ENCODE measurements at places on chromosomes 5 and 9.

GRCh38 chr5:80495891-80496290 lies 8.0 kb downstream of the FAM151B start:
- DNase-seq, result no peak

GRCh38 chr5:84231433-84231832 lies 153.2 kb downstream of the EDIL3 start:
- no peak for DNase-seq

- DNase-seq, result no peak
These were observed 321.7 kb downstream of the NDUFS4 start for GRCh38 chr5:53882006-53882675.

DNA sequence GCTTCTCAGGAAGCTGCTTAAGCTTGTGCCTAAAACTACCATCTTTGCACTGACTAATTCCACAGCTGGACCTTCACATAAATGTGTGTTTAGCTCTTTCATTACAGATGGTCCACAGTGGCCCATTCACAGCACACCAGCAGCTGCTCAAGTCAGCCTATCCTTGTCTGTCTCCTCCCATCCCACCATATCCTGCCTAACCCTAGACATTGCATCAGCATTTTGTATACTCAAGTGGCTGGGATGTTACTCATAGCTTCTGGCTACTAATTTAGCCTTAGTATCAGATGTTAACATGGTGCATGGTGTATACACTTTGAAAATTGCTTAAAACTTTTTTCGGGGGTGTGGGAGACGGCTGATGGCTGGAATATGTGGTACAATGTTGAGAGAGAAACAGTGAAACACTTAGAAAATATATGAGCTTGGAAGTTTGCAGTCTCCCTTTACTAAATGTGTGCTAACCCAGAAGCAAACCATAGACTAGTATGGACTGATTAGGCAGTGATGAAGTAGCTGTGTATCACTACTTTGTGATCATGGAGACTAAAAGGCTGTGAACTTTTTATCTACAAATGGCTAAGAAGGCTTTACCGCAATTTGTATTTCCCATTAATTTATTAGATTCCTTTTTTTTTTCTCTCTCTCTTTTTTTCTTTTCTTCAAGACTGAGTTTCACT lies 83.1 kb downstream of the JMY start:
- DNase-seq, result no peak

DNA sequence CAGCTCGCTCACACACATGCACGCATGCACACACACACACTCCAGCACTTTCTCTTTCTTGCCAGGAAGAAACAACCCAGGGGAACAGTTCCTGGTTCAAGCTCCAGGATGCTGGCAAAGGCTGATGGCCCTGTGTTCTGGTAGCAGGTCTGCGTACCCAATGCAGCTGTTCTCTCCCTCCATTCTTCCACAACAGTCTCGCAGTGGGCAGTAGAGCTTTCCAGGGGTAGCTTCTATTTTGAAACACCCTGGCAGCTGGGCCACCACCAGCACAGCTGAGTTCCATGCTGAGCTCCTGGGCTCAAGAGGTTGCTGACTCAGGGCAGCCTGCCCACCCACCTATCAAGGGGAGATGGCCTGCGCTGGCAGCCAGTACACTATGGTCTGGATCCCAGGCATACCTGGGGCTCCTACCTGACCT lies 4.7 kb downstream of the VDAC1 start:
- DNase-seq, result no peak

GRCh38 chr9:124308606-124309491 lies 51.1 kb downstream of the NEK6 start:
- DNase-seq, result no peak

- no peak for DNase-seq
These were observed 118.2 kb upstream of the HMHB1 start for GRCh38 chr5:143693651-143694252.

DNA sequence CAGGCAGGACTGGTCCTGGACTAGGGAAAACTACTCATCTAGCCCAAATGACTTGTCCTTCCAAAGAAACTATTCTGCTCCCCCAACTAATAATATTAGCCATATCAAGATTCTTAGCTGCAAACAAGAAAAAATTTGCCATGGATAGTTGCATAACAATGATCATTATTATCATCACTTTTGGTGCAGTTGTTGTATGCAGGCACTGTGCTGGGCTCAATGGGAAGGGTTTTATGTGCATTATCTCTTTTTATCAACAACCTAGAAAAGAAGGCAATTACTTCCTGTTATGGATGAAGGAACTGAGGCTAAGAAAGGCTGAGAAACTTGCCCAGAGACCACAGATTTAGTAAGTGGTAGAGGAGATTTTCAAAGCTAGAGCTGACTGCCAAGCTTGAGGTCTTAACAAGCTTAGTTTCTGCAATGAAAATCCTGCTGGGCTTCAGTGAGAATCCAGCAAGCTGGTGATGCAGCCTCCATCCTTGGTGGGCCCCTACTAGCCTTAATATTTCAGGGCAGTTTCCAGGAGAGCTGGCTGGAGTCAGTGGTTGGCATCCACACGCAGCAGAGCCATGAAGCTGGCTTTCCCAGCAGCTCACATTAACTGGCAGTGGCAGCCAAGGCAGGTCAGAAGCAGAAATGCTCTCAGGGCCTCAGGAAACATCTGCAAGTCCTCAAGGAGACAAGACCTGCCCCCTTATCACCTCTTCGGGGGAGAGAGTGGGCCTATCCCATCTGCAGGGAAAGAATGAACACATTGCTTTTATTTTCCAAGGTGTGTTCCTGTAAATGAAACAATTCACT lies 20.5 kb upstream of the MEGF9 start:
- no peak for DNase-seq

- DNase-seq, result no peak
These were observed 27.3 kb upstream of the DENND1A start for GRCh38 chr9:123957168-123957721.

DNA sequence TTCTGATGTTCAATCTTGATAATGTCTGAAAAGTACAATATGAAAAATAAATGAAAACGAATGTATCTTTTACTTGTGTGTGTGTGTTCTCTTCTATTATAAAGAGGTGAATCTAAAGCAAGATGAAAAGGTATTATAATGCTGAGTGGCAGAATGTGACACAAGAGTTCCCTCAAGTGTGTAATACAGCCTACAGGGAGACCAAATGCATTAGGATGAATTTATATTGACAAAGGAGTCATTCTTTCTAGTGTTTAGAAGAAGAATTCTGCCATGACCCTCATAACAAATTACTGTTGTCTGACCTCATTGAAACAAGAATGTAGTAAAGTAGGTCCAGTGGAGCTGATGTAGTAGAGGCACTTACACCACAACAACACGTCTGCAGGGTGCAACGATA lies 1119.0 kb upstream of the CDH10 start:
- DNase-seq, result no peak

- DNase-seq, result no peak
These were observed 10.5 kb downstream of the FAM81B start for GRCh38 chr5:95401626-95402025.

GRCh38 chr9:132485393-132485792 lies 75.4 kb downstream of the CFAP77 start:
- no peak for DNase-seq

DNA sequence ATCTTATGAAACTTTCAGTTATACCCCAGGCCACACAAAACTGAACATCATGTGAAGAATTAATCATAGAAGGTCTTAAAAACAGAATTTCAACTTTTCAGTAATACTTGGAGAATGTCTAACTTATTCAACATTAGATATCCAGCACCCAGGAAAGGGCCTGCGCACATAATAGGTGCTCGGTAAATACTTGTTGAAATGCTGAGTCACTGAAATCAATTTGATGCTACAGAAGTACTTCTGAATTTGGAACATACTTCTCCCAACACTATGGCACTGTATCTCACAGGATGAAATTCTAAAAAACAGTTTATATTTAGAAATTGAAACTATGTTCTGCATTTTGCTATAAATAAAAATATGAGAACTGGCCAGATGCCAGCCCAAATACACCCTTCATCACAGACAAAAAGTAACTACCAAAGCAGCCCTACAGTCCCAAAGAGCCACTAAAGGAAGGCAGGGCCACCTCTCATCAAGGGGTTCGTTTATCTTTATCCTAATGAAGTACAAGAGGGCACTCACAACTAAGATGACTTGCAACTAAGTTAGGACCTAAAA lies 26.5 kb downstream of the MRPS27 start:
- no peak for DNase-seq

- DNase-seq, result no peak
These were observed 62.7 kb downstream of the ST8SIA4 start for GRCh38 chr5:100840370-100840769.

DNA sequence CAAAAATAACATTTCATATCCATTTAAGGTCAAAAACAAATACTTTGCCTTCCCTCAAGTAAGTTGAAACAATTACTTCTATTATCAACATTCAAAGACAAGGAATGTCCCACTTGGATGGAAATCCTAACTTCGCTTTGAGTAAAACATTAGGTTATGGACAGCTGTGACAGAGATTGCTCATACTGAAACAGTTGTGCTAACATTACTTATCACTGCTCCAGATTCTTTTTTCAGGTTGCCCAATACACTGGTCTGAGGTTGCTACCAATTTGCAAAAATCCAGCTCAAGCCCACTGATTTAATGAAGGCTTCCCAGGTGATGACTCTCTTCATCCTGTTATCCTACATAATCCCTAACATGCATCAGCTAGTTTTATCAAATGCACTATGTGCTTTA lies 98.3 kb downstream of the UBAP2 start:
- DNase-seq, result no peak

DNA sequence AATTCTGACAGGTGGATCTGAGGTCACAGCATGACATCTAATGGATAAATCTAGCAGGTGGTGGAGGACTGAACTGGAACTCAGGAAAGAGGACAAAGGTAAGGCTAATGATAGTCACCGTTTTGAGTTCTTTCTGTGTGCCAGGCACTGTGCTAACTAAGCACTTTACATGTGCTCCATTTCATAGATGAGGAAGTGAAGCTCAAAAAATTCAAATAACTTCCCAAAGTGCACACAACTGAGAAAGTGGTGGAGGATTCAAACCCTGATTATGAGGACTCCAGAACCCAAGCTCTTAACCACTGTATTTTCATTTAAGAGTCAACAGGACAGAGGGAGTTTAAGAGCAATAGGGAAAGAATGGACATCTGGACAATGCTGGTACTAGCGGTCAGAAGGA lies 7.1 kb upstream of the DELE1 start:
- no peak for DNase-seq

- no peak for DNase-seq
These were observed 1393.9 kb upstream of the C9orf72 start for GRCh38 chr9:28967226-28967625.

DNA sequence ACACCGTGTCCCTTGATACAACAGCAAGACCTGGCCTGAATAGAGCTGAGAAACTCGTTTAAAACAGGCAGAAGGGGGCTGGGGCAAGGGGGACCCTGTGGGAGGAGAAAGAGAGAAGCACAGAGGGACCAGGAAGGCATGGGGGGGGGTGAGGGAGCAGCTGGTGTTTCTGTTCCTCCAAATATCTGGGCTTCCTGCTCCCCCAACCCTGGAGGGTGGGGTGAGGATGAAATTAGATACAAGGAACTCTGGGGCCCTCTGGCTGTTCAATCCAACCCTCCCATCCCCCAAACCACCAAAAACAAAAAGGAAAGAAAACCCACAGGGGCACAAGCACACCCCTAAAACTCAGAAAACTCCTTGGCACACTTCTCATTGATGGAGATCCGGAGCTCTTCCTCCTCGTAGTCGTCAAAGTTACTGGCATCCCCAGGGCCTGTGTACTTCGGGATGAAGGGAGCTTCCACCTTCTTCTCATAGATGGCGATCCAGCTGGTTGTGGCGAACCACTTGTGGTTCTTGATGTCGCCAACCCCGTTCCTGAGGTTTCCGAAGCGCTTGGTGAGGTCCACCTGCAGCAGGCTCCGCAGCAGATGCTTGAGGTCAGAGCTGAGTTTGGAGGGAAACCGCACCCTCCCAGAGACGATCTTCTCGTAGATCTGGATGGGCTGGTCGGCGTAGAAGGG lies 1.1 kb downstream of the PRKACG start:
- no peak for DNase-seq

DNA sequence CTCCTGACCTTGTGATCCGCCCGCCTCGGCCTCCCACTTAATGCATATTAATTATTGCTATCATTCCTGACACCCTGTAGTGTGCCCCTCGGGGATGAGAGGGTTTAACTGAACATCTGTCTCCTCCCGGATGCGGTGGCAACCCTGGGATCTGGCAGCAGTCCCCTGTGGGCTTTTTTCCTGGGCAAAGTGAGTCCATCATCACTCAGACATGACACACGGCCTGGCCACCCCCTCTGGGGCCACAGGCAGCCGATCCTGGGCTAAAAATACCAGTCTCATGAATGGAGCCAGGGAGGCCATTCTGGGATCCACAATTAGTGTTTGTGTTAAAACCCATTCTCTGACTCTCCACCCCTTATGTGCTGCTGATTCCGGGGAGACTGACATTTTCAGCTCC lies 161.2 kb downstream of the RGS3 start:
- DNase-seq, result no peak
